Thoracic aorta endothelial cell (primary cell): ENCODE measurements at places on chromosomes 7 and 10. TPM values are rescaled to one million over a fixed set of nuclear protein-coding genes. Genes with fewer than 3 reads are reported as not detected.

Gene CEP55
- total RNA-seq, result 84.8 and 124 TPM in 2 replicates

Gene FOXI2
- not detected in 2 replicates for total RNA-seq

Gene PPP2R2D
- total RNA-seq, result 31.7 and 37.9 TPM in 2 replicates

Gene AKR1E2
- 2.0 and 2.8 TPM in 2 replicates for total RNA-seq

Gene TMEM130
- total RNA-seq, result not detected in 2 replicates

Gene PAPOLB
- 0.22 and 0.27 TPM in 2 replicates for total RNA-seq

Gene CYP3A7
- 0.07 and 0.27 TPM in 2 replicates for total RNA-seq

Gene SYT15
- 0.13 and 0.14 TPM in 2 replicates for total RNA-seq

Gene SLC29A4
- total RNA-seq, result 1.5 and 1.9 TPM in 2 replicates

Gene OR13A1
- total RNA-seq, result not detected in 2 replicates

Gene HKDC1
- total RNA-seq, result 0.93 TPM in 1 of 2 replicates, not detected in the other

Gene PPP1R3C
- 1.1 and 1.6 TPM in 2 replicates for total RNA-seq

Gene NRF1
- 14.6 and 17.4 TPM in 2 replicates for total RNA-seq

Gene TSPAN33
- 0.22 TPM in 1 of 2 replicates, not detected in the other for total RNA-seq

Gene RNF32
- total RNA-seq, result 0.13 and 0.29 TPM in 2 replicates

Gene MAGI2
- total RNA-seq, result 7.2 and 7.7 TPM in 2 replicates

Gene ERVW-1
- not detected in 2 replicates for total RNA-seq

Gene MPP7
- 0.27 and 0.50 TPM in 2 replicates for total RNA-seq

Gene RSU1
- 106 and 108 TPM in 2 replicates for total RNA-seq

Gene IDI2
- not detected in 2 replicates for total RNA-seq

Gene TRIM50
- total RNA-seq, result not detected in 2 replicates

Gene LAMB4
- 0.66 and 0.86 TPM in 2 replicates for total RNA-seq
